Activated CD4-positive, CD25-positive, alpha-beta regulatory T cell treated with anti-CD3 and anti-CD28 coated beads, Interleukin-2, amount 50 U/mL, for 72 hours (primary cell): ENCODE measurements at places on chromosomes 2 and 18.

- no peak for DNase-seq
Measured at GRCh38 chr2:119474371-119475224, 42.9 kb downstream of the TMEM37 start.

DNA sequence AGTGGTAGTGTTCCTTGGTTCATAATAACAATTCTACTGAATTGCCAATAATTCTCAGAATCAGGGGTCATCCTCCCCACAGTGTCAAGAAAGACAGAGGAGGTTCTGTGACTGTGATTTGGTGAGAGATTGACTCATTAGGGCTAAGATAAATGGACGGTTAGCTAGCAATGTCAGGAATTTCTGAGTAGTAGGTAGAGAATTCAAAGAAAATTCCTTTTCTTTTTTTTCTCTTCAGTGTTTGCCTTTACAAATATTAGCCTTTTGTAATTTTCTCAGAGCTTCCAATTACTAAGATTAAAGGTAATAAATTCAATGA lies 16.8 kb upstream of the CRIM1 start:
- no peak for DNase-seq

DNA sequence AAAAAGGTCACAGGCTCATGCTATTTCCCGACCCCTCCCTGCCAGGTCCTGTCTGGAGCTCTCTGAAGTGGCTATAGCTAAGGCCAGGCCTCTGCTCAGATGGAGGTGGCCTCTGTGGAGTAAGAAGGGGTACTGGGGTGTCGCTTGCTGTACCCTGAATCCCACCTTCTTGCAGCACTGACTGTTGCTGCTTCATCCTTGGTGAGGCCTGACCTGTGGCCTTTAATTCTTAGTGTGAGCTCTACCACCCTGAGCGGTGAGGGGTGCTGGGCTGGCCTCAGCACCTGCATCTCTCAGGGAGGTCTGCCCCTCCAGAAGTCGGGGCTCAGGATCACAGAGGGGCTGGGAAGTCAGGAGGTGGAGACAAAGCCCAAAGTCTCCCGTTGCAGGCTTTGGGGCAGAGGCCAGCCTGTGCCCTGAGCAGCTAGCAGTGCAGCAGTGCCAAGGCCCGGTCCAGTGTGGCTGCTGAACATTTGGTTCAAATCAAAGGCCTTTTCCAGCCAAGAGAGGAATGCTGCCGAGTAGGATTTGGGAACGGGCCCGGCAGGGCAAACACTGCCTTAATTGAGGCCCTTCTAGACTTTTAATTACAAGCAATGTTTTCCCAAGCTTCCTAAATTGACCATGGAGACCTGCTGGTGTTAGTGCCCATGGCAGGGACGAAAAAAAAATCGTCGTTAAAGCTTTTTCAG lies 133.5 kb upstream of the HAAO start:
- DNase-seq, result no peak

GRCh38 chr18:23568281-23569138 lies 17.8 kb downstream of the NPC1 start:
- no peak for DNase-seq

- DNase-seq, result no peak
Measured at GRCh38 chr2:46735108-46735691, 180.4 kb downstream of the MCFD2 start.

- DNase-seq, result no peak
Measured at GRCh38 chr18:14916181-14916580, 168.2 kb downstream of the ANKRD30B start.

DNA sequence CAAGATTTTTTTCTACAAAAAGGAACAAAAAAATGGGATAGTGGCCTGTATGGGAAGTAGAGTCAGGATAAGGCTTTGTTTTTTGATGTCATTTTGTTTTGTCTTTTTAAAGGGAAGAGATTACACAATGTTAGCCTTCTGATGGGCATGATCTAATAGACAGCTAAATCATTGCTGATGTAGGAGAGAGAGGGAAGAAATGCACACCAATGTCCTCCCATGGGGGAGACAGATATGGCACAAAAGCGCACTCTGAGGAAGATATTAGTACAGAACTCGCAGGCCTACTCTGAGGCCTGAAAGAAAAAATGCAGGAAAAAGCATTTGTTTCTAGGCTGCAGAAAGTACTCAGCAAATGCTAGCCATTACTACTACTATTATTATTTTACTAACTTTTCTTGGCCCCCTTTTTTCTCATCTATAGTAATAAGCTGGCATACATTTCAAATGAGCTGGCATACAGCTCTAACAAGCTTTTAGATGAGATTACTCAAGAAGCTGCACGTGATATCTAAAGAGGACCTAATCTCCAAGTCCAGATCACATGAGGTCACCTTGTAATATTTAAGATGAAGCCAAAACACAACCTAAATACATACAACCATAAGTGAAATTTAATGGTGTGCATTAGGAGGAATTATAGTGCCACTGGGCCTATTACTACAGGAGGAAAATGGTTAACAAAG lies 269.4 kb upstream of the TANK start:
- DNase-seq, result no peak

DNA sequence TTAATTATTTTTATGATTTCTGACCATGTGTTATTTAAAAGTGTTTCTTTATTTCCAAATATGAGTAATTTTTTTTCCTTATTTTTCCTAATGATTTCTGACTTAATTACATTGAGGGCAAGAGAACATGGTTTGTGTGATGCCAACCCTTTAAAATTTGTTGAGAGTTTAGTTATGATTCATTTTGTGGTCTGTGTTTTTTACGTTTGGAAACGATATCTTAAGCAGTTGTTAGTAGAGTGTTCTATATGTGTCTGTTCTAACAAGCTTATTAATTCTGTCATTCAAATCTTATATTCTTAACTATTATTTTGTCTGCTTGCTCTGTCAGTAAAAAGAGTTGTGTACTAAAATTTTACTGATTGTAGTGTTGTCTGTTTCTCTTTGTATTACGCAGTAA lies 15.0 kb downstream of the NAB1 start:
- no peak for DNase-seq

GRCh38 chr2:129024796-129025195 lies 706.1 kb upstream of the HS6ST1 start:
- DNase-seq, result no peak
